ENCODE measurements at places on chromosomes 7 and 10.

DNA sequence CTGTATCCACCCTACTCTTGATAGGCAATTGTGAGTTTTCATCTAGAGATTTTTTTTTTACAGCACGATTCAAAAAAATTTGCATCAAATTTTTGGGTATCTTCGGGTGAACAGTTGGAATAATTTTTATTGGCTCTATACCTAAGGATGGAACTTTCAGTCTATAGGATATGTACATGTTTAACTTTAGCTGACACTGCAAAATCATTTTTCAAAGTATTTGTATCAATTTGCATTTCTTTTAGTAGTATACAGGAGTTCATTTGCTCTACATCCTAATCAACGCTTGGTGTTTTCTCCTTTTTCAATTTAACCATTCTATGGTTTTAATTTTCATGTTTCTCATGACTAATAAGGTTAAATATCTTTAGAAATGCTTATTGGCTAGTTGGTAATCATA is 11.7 kb downstream of the MGAM2 start:
- no peak for DNase-seq

DNA sequence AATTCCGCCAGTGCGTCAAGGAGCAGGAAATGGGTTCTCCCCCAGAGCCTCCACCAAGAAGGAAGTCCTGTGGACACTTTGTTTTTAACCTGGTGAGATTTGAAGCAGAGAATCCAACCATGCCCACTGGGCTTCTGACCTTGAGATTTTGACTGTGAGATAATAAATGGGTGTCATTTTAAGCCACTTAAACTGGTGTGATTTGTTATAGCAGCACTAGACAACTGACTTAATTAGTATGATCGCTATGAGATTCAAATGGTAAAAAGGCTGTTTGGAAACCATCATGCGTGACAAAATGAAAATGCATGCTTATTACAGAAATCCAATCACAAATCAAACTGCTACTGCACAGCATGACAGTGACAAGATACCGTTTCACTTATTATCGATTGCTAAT is 98.0 kb downstream of the ADAM12 start:
- DNase-seq: no peak

DNA sequence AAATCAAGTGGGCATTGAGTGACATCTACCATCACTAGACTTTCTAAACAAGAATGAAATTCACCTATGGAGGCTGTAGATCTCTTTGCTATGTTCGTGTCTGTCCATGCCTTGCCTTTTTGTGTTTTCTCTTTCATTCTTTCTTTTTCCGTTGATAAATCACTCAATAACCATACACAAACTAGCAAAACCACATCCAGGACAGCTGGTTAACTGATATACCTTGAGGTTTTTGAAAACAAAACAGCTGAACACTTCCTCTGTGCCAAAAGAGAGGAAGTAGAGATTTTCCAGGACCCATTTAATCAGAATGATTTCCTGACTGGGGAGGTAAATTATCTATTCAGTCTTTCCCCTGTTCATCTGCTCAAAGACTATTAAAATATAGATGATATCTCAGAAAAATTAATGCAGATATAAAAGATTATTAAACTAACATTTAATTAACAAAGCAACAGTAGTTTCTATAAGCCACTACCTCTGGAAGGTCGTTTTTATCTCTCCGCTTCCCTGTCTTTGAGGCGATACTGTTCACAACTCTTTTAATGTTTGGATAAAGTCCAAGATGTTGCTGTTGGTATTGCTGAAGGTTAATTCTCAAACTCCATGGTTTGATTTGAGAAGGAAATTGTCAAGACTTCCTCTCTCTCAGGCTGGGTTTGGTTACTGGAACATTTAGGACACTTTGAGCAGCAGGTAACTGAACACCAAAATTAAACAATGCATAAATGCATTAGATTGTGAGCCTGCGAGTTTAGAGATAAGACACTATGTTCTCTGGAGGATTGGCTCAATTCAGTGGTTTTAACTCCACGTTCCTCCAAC is 24.4 kb upstream of the C10orf67 start:
- no peak for DNase-seq

GRCh38 chr7:47227762-47228177 is 354.1 kb downstream of the TNS3 start:
- peak; percentile 89 for DNase-seq

DNA sequence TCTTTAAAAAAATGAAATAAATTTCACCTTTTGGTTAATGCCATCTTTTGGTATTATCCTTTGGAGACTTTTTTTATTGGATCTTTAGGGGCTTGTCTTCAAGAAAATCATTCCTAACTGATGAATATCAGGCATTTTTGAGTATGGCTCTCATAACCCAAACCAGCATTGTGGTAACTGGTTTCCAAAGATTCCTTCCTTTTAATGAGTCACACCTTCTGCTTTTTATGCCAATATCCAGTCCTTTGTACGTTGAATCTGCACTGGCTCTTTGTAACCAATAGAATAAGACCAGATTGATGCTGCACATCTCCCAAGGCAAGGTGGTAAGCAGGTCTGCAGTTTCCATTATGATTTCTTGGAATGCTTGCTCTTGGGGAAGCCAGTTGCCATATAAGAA is 89.1 kb downstream of the GPR158 start:
- no peak for DNase-seq

DNA sequence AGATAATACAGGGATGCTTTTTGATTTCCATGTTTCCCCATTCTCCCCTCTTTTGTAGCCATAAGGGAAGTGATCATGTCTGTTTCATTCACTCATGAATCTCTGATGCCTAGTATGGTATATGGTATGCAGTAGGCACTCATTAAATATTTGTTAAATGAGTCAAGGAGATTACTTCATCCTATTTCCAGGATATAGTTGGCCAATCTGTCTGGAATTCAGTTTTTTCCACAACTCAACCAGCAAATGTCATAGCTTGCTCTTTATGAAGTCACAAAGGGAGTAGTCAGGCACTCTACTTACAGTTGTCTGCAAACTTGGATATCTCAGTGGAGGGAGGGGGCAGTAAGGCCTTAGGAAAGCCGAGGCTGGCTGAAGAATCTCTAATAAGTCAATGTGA is 853.6 kb downstream of the LRMDA start:
- DNase-seq: peak; percentile 90

- no peak for DNase-seq
Observed at GRCh38 chr7:76261329-76261728, 41.1 kb upstream of the HSPB1 start.

DNA sequence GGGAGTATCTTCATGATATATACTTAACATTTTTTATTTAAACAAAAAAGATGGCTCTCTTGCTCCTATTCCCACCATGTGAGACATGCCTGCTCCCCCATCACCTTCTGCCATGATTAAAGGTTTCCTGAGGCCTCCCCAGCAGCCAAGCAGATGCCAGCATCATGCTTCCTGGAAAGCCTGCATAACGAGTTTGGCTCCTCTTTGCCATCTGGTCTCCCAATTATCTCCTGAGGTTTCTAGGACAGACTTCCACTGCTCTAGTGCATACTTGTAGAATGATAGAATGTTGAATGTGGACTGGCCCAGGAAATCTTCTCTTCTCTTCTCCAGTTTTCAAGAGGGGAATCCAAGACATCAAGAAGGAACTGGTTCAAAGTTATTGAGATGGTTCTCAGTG is 45.9 kb upstream of the ELAPOR2 start:
- DNase-seq: no peak

GRCh38 chr10:96470116-96470743 is 43.5 kb downstream of the TLL2 start:
- peak; percentile 9 for DNase-seq

- DNase-seq: no peak
Observed at GRCh38 chr10:72490951-72491350, 134.9 kb downstream of the MICU1 start.

DNA sequence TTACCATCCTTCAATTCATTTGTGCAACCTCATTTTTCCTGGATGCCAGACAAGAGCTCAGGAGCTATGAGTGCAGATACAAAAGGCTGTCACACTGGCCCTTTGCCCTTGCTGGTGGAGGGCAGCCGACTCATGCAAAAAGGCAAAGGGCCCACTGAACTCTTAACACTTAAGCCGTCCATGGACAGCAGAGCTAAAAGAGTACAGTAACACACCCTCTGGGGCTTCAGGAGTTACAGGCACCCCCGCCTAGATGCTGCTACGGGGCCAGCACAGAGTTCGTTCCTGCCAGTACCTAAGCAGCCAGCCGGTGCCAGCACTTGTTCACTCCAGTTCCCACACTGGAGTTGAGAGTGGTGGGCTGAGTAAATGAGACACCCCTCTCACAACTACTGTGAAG is 69.9 kb upstream of the MRLN start:
- no peak for DNase-seq

DNA sequence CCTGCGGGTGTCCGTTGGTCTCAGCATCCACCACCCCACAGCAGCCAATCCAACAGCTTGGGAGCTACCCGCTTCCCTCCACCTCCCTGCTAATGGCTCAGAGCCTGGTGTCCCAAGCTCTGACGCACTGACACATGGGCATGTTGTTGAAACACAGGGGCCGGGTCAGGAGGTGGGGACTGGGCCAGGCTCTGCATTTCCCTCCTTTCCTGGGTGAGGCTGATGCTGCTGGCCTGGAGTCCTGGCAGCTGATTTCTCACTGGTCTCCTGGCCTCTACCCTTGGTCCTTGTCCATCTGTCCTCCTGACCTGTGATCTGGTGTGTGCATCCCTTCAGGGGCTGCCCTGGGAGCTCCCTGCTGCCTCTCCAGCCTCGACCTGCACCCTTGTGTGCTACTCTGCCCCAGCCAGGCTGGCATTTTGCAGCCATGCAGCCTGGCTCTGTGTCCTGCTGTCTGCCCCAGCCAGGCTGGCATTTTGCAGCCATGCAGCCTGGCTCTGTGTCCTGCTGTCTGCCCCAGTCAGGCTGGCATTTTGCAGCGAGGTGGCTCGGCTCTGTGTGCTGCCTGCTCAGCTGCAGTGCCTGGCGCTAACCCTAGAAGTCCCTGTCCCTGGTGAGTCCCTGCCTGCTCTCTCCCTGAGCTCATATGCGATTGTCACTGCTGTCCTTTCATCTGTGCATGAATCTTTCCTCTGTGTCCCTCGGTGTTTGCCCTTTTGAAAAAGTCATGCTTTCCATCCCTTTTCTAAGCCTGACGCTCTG is 14.0 kb downstream of the AMZ1 start:
- DNase-seq: no peak

GRCh38 chr10:126169899-126170298 is 218.4 kb downstream of the ADAM12 start:
- no peak for DNase-seq

DNA sequence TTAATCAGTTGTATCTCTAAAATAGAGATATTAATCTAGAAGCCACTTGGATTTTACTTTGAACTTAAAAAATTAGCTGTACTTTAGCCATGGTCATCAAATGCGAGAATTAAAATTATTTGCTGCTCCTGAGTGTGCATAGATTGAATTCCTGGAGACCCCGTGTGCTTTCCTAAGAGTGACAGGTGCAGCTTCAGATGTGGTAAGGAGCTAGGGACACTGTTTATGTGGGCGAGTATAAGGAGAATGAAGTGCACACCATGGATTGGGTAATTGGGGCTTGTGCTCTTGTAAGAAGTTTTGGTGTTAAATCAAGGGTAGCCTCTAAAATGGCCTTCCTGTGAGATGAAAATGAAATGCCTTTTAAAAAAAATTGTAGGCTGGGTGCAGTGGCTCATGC is 9.8 kb downstream of the PLCE1 start:
- DNase-seq: no peak

- no peak for DNase-seq
Observed at GRCh38 chr10:70504521-70505358, 26.2 kb downstream of the PALD1 start.

DNA sequence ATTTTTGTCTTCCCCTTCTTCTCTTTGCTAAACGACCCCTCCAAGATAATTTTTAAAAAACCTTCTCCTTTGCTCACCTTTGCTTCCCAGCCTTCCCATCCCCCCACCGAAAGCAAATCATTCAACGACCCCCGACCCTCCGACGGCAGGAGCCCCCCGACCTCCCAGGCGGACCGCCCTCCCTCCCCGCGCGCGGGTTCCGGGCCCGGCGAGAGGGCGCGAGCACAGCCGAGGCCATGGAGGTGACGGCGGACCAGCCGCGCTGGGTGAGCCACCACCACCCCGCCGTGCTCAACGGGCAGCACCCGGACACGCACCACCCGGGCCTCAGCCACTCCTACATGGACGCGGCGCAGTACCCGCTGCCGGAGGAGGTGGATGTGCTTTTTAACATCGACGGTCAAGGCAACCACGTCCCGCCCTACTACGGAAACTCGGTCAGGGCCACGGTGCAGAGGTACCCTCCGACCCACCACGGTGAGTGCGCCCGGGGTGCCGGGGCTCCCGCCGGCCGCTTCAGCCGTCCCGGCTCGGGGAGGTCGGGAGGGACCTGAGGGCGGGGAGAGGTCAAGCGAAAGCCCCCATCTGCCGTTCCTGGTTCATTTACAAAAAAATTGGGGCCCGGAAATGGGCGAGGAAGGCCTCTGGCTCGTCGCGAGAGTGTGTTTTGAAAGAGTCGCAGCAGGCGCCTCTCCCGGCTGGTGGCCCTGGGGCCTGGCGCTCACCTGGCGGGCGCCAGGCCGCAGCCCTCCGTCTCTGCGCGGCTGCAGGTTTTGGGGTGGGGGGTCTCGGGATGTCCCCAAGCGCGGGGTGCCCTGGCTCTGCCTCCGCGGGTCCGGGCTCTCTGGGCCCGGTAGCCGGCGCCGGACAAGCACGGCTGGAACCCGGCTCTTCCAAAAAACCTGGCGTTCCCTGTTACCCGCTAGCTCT is 1.2 kb downstream of the GATA3 start:
- no peak for DNase-seq

GRCh38 chr10:132413226-132414205 is 16.5 kb downstream of the PWWP2B start:
- no peak for DNase-seq

DNA sequence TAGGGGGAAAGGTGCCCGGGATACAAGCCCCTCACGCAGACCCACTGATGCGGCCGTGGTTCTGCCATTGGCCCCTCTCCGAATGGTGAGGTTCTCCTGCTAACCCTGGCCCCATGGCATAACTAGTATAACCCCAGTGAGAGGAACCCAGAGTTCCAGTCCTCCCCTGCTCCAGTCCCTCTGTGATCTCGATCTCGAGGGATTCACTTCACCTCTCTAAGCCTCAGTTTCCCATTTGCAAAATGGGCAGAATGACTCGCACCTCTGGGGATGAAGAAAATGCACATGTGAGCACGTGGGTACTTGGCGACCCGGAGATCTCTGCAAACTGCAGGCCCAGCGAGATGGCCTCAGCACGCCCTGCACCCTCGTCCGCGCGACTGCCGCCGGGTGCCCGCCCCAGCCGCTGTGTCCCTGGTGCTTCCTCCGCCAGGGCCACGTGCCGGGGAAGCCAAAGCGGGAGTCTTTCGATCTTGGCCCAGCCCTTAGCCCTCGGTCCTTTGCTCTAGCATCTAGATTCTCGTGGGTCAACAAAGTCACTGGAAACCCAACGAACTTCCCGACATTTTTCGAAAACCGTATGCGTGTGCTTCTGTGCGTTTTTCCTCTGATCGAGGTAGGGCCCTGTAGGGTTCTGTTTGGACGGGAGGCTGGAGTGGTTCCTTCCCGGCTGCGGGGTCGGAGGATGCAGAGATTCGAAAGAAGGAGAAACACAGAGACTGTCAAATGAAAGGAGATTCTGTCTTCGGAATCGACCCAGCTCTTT is 169.8 kb downstream of the UBE2H start:
- DNase-seq: no peak

GRCh38 chr10:59181668-59182067 is 5.2 kb downstream of the PHYHIPL start:
- DNase-seq: peak; percentile 63

Measured in fibroblast of skin of right quadriceps (primary cell).